ENCODE measurements at places on chromosomes 4 and X. TPM values are rescaled to one million over a fixed set of nuclear protein-coding genes. Genes with fewer than 3 reads are reported as not detected.

TMPRSS11B gene
- total RNA-seq: not detected

GRCh38 chr4:94827481-94828110 is 69.8 kb downstream of the BMPR1B start:
- no peak for DNase-seq

GRCh38 chrX:116342903-116343302 is 93.5 kb upstream of the SLC6A14 start:
- DNase-seq: peak; percentile 2

SLC25A53 gene
- 8.7 TPM for total RNA-seq

- DNase-seq: no peak
Measured at GRCh38 chr4:167185465-167185864, 48.8 kb downstream of the SPOCK3 start.

DNA sequence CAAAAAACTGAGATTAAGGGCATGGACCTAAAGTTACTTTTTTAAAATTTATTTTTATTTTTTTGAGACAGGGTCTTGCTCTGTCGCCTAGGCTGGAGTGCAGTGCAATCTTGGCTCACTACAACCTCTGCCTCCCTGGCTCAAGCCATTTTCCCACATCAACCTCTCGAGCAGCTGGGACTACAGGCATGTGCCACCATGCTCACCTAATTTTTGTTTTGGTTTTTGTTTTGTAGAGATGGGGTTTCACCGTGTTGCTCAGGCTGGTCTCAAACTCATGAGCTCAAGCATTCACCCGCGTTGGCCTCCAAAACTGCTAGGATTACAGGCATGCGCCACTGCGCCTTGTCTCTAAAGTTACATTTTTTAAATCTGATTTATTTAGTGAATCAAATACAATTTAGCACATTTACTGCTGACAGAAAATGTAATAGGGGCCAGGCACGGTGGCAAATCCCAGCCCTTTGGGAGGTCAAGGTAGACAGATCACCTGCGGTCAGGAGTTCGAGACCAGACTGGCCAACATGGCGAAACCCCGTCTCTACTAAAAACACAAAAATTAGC is 38.3 kb downstream of the GUCY1A1 start:
- DNase-seq: no peak

CABS1 gene
- total RNA-seq: not detected

GRCh38 chrX:71622576-71623450 is 4.5 kb upstream of the CXCR3 start:
- peak; percentile 83 for DNase-seq

XKRX gene
- total RNA-seq: 3.4 TPM

- peak; percentile 98 for DNase-seq
Measured at GRCh38 chr4:54082168-54082567, 17.8 kb upstream of the CHIC2 start.

- no peak for DNase-seq
Measured at GRCh38 chrX:71396576-71396975, 30.4 kb downstream of the TAF1 start.

GRCh38 chrX:134886002-134886596 is 104.7 kb upstream of the SMIM10 start:
- peak; percentile 21 for DNase-seq

DNA sequence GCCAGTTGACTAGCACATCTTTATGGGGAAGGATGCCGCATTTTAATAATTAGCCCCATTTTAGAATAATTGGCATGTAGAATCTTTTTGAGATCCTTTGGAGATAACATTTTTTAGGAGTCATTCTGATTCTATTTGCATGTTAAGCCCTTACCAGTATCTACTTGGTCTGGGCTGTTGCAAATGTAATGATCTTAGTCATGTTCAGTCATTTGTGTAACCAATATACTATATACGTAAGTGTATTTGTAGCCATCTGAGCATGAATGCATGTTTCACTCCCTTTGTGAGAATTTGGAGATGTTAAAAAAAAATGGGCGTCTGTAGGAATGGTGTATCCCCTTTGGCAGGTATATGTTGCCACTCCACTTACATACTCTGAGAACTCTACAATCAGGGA is 119.1 kb downstream of the TEX13A start:
- DNase-seq: no peak

KDR gene
- total RNA-seq: 102 TPM

GIMD1 gene
- not detected for total RNA-seq

PLXNB3 gene
- 0.48 TPM for total RNA-seq

All from cardiac muscle cell (in vitro differentiated cells and primary cell).